Fibroblast of the conjunctiva (primary cell): ENCODE measurements at places on chromosomes 12 and 14.

- peak; percentile 72 for DNase-seq
Measured at GRCh38 chr12:54370171-54370730, 6.0 kb upstream of the GPR84 start.

DNA sequence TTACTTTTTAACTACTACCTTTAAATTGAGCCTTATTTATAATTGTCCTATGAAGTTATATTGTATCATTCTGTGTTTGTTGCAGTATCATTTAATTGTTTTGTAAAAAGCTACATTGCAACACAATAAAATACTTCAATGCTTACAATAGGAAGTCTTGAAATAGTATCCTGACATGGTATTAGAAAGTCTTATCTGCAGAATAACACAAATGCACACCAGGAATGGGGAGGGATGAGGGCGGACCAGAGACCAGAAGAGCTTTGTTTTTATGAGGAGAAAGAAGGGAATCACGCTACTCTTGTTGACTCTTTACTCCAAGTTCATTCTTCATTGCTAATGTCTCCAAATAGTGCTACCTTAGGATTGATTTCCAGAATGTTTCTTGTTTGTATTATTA lies 120.2 kb downstream of the MON2 start:
- DNase-seq = no peak

GRCh38 chr12:112870267-112870980 lies 36.3 kb upstream of the OAS1 start:
- no peak for DNase-seq

DNA sequence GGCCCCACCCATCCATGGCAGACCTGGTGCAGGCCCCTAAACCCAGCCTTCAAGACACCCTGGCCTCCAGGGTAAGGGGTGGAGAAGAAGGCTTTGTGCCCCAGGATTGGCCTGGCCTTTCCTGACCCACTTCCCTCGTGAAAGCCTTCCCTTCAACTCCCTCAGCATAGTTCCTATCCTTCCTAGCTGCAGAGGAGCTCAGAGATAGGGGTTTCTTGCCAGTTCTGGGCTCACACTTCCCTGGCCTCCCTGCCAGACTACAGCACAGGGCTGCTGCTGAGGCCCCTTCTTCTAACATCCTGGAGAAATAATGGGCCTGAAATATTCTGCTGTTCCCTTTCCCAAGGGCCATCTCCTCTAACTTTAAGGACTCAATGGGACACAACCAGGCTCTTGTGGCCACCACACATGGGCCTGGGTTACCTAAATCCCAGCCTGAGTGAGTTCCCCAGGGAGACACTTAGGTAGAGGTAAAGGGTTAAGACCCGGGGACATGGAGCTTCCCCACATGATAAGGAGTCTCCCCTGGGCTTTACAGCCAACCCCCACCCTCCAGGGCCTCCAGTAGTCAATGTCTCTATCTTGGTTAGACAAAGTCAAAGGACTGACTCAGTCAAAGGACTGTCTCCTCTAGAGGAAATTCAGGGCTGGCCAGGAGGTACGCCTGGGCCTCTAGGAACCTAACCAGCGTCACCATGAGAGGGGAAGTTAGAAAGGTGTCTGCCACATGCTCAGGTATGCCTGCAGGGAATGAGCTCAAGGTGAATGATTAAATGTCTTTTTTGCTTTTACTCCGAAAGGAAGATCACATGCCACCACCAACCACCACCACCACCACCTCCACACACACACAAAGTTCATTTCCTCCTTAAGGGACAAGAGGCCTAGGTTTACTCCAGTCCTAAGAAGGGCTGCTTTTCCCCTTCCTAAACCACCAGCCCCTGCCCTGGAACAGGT lies 7.1 kb downstream of the ZFP36L1 start:
- no peak for DNase-seq
